ENCODE measurements at places on chromosomes 6 and 20.

- DNase-seq: no peak
Measured at GRCh38 chr6:166724576-166724975, 97.5 kb upstream of the RPS6KA2 start.

GRCh38 chr6:12354499-12354898 is 64.3 kb downstream of the EDN1 start:
- no peak for DNase-seq

GRCh38 chr20:59813948-59814839 is 119.2 kb downstream of the SYCP2 start:
- DNase-seq: no peak

- no peak for DNase-seq
Measured at GRCh38 chr6:4055420-4056041, 23.4 kb downstream of the FAM217A start.

GRCh38 chr6:27293436-27294098 is 18.5 kb downstream of the POM121L2 start:
- no peak for DNase-seq

GRCh38 chr6:12440981-12441380 is 150.8 kb downstream of the EDN1 start:
- no peak for DNase-seq

GRCh38 chr6:29502597-29502996 is 14.8 kb upstream of the MAS1L start:
- DNase-seq: no peak

- DNase-seq: no peak
Measured at GRCh38 chr6:112030206-112030960, 23.5 kb upstream of the CCN6 start.

- DNase-seq: no peak
Measured at GRCh38 chr20:59781226-59781625, 152.2 kb downstream of the SYCP2 start.

DNA sequence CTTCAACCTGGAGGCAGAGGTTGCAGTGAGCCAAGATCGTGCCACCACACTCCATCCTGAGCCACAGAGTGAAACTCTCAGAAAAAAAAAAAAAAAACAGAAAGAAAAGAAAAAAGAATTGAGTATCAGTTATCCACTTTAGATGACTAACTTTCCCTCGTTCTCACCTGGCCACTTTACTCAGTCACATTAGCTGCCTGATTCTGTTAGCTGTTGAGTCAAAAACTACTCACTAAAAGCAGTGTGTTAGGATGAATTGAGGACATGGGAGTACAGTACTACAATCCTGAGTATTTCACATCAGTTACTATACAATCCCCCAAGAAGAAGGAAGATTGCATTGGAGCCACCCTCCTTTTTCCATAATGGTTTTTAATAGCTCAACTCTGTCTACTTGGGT is 114.6 kb downstream of the ADAT2 start:
- DNase-seq: no peak

DNA sequence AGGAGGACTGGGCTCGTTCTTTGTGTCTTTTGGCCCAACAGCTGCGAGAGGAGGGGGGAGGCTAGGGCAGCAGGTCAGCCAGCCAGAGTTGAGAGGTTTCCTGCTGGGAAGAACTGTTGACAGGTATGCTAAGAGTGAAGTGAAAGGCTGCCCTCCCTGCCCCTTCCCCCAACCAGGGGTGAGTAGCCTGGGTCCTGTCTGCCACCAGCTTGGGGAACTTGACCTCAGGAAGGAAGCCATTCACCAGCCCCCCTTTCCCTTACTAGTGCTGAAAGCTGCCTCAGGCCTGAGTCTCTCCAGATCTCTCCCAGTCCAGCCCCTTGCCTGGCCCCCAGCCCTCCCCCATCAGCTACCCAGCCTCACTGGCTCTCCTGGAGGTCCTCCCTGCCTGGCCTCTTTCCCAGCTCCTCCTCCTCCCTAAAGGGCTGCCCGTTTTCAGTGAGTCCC is 20.7 kb upstream of the ZNF76 start:
- DNase-seq: no peak

DNA sequence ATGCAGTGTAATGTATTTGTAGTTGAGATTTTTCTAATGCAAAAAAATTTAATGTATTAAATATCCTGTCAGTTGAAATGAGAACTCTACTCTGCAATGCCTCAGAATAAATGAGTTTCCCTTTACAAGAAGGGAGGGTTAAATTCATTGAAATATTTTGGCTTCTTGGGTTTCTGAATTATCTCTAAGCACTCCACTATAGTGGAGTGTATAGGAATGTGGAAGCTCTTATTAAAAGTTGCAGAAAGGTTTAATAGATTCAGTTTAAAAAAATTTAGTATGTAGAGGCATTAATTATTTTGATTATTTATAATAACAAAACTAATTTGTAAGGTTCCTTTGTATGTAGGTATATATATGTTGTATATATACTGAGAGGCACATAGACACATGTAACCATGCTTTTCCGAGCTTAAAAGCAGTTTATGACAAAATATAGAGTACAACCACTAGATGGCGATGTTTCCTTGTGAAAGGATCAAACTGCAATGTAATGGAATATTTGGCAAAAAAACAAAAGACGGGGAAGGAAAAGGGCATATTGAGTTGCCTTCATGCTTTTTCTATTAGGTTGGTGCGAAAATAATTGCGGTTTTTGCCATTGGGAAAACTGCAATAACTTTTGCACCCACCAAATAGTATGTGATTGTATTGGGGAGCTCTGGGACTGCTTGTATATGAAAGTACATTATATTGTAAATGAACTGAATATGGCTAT is 144.2 kb downstream of the MYO6 start:
- DNase-seq: no peak

DNA sequence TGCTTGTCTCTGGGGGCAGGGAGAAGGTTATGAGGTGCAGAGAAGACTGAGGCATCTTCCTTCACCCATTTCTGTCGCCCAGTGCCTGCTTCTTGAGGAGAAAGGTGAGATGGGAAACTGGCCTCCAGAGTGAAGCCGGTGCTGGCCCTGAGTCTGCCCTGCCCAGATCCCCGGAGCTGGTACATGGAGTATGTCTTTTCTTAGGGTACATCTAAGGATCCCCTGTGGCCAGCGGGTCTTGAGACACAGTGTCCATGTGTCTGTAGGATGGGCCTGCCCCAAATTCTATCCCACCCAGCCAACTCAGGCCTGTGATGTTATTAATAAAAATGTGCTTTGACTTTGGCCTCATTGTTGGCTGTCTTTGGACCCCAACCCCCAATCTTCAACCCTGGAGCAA is 8.8 kb upstream of the BAK1 start:
- DNase-seq: no peak

- no peak for DNase-seq
Measured at GRCh38 chr6:142045380-142046278, 87.1 kb upstream of the GJE1 start.

Data from stimulated activated CD4-positive, alpha-beta T cell treated with anti-CD3 and anti-CD28 coated beads, Interleukin-12 subunit alpha, Interleukin-12 subunit beta, amount 100 ng/mL, for 48 hours (primary cell).